Renal pelvis (tissue), 12 donors: ENCODE measurements at places on chromosomes 12 and 14.

DNA sequence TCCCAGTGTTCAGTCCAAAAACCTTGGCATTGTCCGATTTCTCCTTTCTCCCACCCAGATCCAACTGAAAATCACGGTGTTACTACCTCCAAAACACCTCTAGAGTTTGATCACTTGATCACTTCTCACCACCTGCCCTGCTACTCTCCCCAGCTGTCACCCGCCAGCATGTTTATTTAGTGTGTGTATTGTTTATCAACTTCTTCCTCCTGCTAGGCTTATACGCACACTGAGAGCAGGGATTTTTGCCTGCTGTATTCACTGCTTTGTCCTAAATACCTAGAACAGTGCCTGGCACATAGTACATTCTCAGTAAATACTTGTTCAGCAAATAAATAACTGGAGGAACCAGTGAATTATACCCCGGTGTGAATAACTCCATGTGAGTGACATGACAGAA, 5.0 kb downstream of the BDKRB1 start:
- DNase-seq = no peak

- DNase-seq = no peak
These were observed 2.9 kb downstream of the CIPC start for GRCh38 chr14:77100961-77101360.

GRCh38 chr12:89529738-89530137, 3.9 kb upstream of the POC1B start:
- DNase-seq = peak; percentile 41

DNA sequence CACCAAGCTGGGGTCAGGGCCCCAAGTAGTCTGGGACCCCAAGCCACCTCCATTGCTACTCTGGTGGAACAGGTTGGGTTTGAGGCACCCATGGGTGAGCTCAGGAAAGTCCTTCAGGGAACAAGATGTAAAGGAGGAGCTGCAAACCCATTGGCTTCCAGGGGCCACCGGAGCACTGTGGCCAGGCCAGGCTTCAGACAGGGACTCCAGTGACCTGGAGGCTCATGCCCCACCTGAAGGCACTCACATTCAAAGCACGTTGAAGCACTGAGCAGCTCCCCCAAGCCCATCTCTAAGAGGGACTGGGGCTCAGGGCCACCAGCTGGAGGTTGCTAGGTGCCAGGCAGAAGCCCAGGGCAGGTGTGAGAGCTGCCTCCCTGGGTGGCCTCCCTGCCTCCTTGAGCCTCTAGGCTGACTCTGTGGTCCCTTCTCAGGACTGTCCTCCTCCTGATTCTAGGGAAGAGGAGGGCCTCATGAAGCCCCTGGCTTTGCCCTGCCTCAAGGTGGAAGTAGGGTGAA, 49.1 kb downstream of the FAM222A start:
- no peak for DNase-seq
